ENCODE measurements at places on chromosomes 12 and 14. TPM values are rescaled to one million over a fixed set of nuclear protein-coding genes. Genes with fewer than 3 reads are reported as not detected.

Gene ACOT4
- 0.50 TPM for total RNA-seq

Gene UBR7
- 33.6 TPM for total RNA-seq

Gene ACSM4
- total RNA-seq, result not detected

Gene PLA2G1B
- total RNA-seq, result not detected

Gene SOAT2
- not detected for total RNA-seq

Gene B4GALNT1
- total RNA-seq, result 10.9 TPM

Gene TBC1D30
- 2.1 TPM for total RNA-seq

DNA sequence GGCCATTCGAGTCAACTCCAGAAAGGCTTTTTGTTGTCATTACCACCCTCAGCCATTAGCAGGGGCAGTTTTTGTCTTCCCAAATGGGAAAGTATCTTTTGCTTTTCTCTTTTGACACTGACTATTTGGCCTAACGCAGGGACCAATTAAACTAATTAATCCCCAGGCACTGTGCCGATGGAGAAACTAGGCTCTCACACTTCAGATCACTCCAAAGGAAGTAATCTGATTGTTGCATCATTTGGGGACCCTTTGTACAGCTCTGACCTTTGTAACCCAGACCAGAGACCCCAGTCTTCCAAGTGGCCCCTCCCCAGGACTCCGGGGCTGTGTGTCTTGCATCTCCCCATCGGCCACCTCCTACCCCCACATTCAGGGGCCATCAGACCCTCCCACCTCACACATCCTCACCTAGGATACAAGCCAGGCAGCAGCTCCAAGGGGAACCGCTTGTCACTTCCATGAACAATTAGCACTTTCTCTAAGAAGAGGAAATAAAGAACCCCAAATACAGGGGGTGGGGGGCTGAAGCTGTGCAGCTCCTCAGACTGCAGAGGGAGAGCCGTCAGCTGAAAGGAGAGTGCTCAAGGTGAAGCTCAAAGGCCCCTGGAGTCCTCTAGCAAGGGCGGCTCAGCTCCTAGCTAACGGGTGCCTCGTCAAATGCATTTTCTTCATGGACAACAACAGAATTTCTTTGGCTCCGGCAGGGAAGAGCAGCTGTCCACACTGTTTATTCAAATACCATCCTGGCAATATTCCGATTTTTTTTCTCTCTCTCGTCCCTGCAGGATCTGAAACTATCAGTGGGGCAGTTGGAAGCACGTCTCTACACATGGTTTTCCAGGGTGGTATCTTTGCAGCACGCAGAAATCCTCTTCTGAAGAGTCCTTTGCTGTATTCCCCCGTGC, 64.3 kb upstream of the DIO3 start:
- no peak overlapping the region for H3K27ac ChIP-seq
- H3K36me3 ChIP-seq, result no peaks in the 10 kb centered on the region
- H3K4me3 ChIP-seq, result no peak overlapping the region
- peaks cover 47% of the 10 kb centered on the region for H3K27me3 ChIP-seq

DNA sequence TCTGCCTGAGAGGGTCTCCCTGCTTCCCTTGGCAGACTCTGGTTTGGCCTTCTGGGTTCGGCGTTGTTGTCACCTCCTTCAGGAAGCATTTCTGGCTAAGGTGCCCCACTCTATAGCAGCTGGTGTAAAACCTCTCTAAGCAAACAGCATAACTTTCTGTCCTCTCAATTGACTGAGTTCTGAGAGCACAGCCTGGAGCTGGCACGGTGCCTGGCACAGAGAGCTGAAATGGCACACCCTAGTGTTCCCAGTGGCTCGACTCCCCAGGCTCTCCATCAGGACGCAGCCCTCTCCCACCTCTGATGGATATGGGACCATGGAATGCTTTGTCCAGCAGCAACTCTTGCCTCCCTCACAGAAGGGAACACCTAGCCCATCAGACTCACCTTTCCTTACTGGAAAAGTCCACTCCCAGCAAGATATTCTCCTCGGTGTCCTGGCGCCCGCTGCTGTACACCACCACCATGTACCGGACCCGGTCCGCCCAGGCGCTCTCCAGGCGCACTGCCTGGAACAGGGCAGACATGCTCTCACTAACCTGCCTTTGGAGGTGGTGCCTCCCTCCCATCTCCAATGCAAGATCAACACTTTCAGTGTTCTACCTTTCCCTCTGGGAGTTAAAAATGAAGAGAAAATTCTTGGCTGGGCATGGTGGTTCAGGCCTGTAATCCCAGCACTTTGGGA, 40.6 kb downstream of the SSH1 start:
- DNase-seq, result no peak
- H3K27ac ChIP-seq, result peak overlapping the region; percentile 54
- H3K4me3 ChIP-seq, result no peak overlapping the region

DNA sequence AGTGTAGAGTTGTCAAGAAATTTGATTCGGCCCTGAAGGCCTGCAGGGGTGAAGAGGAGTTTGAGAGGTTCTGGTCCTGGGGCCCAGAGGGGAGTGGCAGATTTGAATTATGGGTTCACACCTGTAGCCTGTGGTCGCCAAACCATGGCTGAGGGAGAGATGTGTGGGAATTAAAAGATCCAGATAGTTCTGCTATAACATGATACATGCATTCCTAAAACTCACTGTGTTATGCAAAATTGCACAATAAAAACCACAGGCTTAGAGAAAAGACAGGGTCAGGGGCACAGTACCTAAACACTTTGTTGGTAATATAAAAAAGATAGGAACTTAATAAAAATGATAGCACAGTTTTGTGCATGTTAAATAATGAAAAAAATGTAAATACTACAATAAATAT, 106.2 kb downstream of the TMEM30B start:
- H3K36me3 ChIP-seq, result no peaks in the 10 kb centered on the region
- peaks cover 33% of the 10 kb centered on the region for H3K4me1 ChIP-seq
- no peak overlapping the region for H3K27ac ChIP-seq

DNA sequence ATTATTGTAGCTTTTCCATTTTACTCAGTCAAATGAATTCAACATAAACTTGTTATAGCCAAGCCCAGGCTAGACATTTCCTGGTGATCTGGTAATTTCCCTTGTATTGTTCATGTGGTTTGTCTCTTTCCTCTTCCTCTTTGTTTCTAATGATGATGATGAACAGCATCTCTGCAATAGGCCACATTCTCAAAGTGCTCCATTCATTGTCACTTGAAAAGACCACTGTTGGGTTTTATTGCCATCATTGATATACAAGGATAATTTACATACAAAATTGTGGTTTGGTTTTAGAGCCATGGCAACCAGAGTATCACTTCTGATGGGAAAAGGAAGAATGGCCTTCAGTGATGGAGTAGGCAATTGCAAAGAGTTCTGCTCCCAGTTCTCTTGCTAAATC, 379.3 kb downstream of the RGS6 start:
- no peaks in the 10 kb centered on the region for H3K27me3 ChIP-seq
- no peak for DNase-seq
- H3K36me3 ChIP-seq, result no peaks in the 10 kb centered on the region
- H3K4me3 ChIP-seq, result no peak overlapping the region
- no peak overlapping the region for H3K27ac ChIP-seq

- no peaks in the 10 kb centered on the region for H3K36me3 ChIP-seq
- H3K27me3 ChIP-seq, result no peaks in the 10 kb centered on the region
- no peak for DNase-seq
- peak within 1 kb of the TSS; percentile 56 for H3K4me3 ChIP-seq
- H3K4me1 ChIP-seq, result peaks cover 13% of the 10 kb centered on the region
- H3K27ac ChIP-seq, result peak within 1 kb of the TSS; percentile 43
Observed at GRCh38 chr14:91417120-91417982, at the start of gene CCDC88C. TSS of gene CCDC88C (minus strand) at chr14:91417820. CDS start at chr14:91417690, 130 bp downstream.

GRCh38 chr12:46518169-46518568, 145.6 kb upstream of the SLC38A2 start:
- no peak for DNase-seq
- H3K27me3 ChIP-seq, result no peaks in the 10 kb centered on the region
- no peaks in the 10 kb centered on the region for H3K36me3 ChIP-seq
- no peak overlapping the region for H3K4me3 ChIP-seq

DNA sequence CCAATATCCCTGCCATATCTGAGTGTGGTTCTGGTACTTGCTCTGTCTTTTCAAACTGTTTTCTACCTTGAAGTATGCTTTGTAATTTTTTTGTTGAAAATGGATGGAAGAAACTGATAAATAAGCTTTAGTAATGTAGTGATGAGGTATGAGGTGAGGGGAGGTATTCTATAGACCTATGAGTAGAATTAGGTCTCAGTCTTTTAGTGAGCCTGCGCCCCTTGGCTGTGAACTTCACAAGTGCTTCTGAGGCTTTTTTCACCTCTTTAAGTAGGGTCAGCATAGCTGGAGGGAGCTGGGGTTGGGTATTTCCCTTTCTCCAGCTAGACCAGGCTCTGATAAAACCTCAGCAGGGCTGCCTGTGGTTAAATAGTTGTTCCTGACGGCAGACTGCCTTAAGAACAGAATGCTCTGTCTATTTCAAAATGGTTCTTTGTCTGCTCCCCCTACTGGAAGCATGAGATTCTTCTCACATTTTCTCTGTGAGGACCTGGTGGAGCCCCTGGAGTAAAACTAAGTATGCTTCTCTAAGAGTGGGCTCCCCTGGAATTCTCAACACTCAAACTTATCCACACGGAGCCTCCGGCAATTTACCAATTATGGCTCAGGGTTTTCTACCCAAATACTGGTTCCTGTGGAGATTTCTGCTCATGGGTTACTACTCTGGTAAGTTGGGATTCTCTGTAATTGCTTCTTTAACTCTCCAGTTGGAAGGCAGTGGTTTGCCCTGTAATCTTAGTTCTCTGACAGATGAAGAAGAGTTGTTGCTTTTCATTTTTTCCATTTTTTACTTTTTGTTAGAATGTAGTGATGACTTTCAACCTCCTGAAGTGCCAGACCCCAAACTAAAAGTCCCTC, 13.1 kb downstream of the KRT5 start:
- no peak overlapping the region for H3K4me3 ChIP-seq
- H3K27me3 ChIP-seq, result peaks cover 20% of the 10 kb centered on the region
- no peak overlapping the region for H3K27ac ChIP-seq
- peak; percentile 81 for DNase-seq
- no peaks in the 10 kb centered on the region for H3K4me1 ChIP-seq
- H3K36me3 ChIP-seq, result no peaks in the 10 kb centered on the region

GRCh38 chr12:132492522-132492921, 2.6 kb downstream of the FBRSL1 start:
- no peak for DNase-seq
- peaks cover 66% of the 10 kb centered on the region for H3K4me1 ChIP-seq
- H3K4me3 ChIP-seq, result peak overlapping the region; percentile 60

GRCh38 chr12:124422570-124423523, 128.0 kb downstream of the RFLNA start:
- H3K27ac ChIP-seq, result peak overlapping the region; percentile 96
- peaks cover 7% of the 10 kb centered on the region for H3K36me3 ChIP-seq
- H3K4me3 ChIP-seq, result peak overlapping the region; percentile 32
- DNase-seq, result peak; percentile 98

DNA sequence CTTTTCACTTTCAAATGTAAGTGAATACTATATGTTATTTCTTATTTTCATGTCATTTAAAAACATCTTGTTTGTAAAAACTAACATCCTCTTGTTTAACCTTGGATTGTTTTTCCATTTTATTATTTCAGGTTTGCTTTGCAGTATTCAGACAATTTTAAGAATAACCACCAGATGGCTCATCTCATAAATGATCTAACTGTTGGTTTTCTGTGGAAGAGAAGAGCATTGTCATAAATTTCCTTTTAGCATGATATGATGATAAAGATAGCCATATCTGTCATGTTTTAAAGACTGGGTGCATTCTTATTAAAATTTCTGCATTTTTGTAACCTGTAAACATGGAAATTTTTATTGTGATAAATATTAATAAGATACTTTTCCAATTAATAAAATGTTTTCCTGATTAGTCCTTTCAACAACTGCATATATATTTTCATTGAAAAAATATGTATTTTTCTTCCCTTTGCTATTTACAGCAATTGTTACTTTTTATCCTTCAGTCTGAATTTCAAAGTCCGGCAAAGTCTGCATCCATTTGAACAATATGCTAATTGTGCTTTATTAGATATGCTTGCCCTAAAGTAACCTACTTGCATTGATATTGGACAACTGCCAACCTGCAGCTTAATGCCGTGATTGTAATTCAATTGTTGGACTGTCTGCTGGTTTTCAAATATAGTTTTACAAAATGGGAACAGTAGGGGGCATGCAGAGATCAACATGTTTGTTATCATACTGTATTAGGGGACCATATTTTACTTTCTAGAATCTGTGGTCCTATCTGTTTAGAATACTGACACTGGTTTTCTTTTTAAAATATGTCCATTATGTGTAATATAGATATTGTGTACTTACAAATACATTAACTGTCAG, 163.4 kb downstream of the GARIN6 start:
- H3K36me3 ChIP-seq, result peaks cover 6% of the 10 kb centered on the region
- no peak overlapping the region for H3K27ac ChIP-seq
- H3K4me3 ChIP-seq, result no peak overlapping the region
- no peak for DNase-seq

DNA sequence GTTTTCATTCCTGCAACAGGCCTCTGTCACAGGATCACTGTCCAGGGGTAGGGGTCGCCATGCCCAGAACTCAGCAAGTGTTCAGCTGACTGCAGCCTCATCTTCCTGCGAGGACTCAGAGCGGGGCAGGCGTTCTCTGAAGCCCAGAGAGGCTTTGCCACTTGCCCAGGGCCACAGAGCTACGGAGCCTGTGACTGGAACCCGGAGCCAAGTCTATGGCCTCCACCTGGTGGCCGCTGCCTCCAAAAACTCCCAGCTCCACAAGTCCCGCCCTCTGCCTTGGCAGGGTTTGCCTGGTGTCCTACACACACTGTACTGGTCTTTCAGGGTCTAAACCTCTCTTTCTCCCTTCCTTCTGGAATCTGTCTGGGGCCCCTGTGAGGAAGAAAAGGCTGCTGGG, 8.7 kb upstream of the PPP1R13B start:
- H3K27me3 ChIP-seq, result no peaks in the 10 kb centered on the region
- H3K27ac ChIP-seq, result no peak overlapping the region
- no peak for DNase-seq
- peaks cover 7% of the 10 kb centered on the region for H3K4me1 ChIP-seq
- no peaks in the 10 kb centered on the region for H3K36me3 ChIP-seq

GRCh38 chr12:49974677-49975317, 2.0 kb downstream of the AQP6 start:
- no peak overlapping the region for H3K4me3 ChIP-seq
- DNase-seq, result no peak
- peak overlapping the region; percentile 2 for H3K27ac ChIP-seq

- H3K36me3 ChIP-seq, result no peaks in the 10 kb centered on the region
- H3K4me3 ChIP-seq, result no peak overlapping the region
- H3K4me1 ChIP-seq, result peaks cover 43% of the 10 kb centered on the region
- no peak for DNase-seq
- H3K27me3 ChIP-seq, result no peaks in the 10 kb centered on the region
- no peak overlapping the region for H3K27ac ChIP-seq
Observed at GRCh38 chr12:48121522-48121921, 2.4 kb downstream of the PFKM start.

DNA sequence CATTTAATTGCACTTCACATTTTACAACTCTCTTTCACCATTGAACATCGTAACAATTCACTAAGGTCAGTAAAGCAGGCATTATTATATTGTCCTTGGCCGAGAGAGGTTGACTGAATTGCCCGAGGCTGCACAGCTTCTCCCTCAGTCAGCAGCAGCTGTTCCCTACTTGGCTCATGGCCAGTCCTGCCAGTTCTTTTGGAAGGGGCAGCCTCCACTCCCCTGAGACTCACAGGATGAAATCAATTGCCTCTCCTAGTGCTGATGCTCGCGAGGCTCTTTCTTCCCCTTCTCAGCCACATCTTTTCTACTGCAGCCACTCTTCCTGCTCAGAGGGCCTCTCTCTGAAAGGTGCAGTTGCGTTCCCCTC, 79.9 kb upstream of the KCNA1 start:
- peaks cover 9% of the 10 kb centered on the region for H3K4me1 ChIP-seq
- H3K36me3 ChIP-seq, result no peaks in the 10 kb centered on the region
- H3K27ac ChIP-seq, result no peak overlapping the region
- H3K4me3 ChIP-seq, result no peak overlapping the region
- H3K27me3 ChIP-seq, result peaks cover 11% of the 10 kb centered on the region

GRCh38 chr12:109578330-109578927, 4.8 kb downstream of the MVK start:
- peaks cover 68% of the 10 kb centered on the region for H3K36me3 ChIP-seq
- H3K27me3 ChIP-seq, result no peaks in the 10 kb centered on the region
- peaks cover 11% of the 10 kb centered on the region for H3K4me1 ChIP-seq
- H3K4me3 ChIP-seq, result no peak overlapping the region
- no peak overlapping the region for H3K27ac ChIP-seq
- no peak for DNase-seq
